DND-41 (cell line): ENCODE measurements at places on chromosomes 1 and 21.

DNA sequence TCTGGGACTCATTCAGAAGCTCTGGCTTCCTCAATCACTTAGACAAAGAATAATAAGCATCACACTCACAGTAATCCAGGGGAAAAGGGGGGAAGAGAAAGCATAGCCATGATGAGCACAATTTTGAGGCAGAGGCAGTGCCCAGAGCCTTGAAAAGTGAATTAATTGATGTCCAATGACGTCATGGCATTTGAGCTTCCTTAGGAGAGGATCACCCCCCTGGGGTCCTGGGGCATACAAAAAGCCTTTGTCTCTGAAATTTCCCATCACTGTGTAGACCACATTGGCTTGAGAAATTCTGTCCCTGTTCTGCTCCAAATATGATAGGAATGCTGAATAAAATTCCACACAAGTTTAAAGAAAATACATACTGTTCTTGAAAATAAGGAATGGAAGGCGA lies 84.3 kb upstream of the COA6 start:
- DNase-seq = no peak

DNA sequence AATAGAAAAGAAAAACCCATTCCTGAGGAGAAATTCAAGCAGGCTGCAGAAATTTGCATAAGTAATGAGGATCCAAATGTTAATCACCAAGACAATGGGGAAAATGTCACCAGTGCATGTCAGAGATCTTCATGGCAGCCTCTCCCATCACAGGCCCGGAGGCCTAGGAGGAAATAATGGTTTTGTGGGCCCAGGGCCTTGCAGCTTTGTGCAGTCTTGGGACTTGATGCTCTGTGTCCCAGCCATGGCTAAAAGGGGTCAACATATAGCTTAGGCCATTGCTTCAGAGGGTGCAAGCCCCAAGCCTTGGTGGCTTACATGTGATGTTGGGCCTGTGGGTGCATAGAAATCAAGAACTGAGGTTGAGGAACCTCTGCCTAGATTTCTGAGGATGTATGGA lies 22.7 kb downstream of the RAB3GAP2 start:
- DNase-seq = no peak

GRCh38 chr1:45522324-45523104 lies 830 bp upstream of the PRDX1 start:
- no peak for DNase-seq

DNA sequence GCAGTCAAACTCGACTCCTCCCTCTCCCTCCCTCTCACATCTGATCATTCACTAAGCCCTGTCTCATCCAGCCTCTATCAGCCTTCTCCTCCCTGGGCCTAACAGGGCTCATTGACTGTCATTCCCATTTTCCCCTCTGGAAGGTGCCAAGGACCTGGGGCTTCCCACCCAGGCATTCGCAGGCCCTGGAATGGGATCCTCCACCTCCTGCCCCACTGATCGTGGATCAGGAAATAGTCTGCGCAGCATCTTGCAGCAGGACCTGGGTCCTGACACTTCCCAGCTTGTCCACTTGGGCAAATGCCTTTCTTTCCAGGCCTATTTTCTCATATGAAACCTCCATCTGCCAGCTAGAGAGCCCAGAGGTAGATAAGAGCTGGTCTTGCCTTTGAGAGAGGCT lies 71.2 kb upstream of the ZC3H12A start:
- no peak for DNase-seq

GRCh38 chr1:241992734-241993133 lies 6.2 kb downstream of the MAP1LC3C start:
- DNase-seq = no peak

DNA sequence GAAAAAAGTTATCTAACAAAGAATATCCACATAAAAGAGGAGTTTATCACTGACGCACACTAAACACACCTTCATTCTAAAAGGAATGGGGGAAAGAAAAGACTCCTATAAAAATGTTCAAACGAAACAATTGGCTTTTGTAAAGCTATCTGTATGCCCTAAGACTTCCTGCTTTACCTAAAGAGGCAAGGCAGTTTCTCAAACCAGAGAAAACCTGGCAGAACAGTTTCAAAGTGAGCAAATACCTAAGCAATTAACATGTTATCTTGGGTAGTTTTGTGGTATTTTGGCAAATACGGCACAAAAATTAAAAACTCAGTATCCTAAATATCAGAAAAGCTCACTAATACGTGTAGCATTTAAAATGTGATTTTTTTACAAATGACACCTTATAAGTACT lies 1.9 kb downstream of the PUM1 start:
- no peak for DNase-seq

DNA sequence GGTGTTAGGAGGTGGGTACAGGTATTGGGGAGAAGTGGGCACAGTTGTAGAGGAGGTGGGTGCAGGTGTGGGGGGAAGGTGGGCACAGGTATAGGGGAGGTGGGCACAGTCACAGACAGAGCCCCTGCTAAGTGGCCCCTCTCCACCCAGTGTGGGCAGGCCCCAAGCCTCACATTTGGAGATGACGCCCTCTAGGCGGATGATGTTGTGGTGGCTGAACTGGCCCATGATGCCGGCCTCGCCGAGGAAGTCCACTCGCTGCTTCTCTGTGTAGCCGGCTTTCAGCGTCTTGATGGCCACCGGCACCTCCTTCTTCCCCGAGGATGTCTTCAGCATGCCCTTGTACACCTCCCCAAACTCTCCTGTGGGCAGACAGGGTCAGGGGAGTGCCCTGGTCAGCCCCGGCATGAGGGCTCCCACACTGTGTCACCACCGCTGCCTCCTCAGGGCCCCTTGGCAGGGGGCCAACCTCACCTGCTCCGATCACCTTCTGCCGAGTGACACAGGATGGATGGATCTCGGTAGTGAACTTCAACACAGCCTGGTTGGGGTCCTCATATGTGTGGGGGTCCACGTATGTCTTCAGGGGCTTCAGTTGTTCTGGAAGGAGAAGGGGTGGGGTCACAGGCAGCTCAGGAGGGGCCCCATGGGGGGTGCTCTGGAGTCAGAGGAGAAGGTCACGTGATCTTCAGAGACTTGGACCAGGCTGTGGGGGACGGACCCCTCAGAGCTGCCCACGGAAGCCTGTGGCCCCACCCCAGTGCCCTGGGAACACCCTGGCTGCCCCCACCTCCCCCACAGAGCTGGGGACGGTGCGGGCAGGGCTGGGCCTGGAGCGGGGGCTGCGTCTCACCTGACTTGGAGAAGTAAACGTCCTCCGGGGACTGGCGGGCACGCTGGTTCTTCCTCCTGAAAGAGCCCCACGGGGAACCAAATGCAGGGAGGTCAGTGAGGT lies 22.6 kb downstream of the EPHA2 start:
- DNase-seq = no peak

GRCh38 chr1:214403431-214403830 lies 122.5 kb downstream of the SMYD2 start:
- no peak for DNase-seq

GRCh38 chr1:184757891-184758290 lies 3.2 kb upstream of the EDEM3 start:
- DNase-seq = no peak

DNA sequence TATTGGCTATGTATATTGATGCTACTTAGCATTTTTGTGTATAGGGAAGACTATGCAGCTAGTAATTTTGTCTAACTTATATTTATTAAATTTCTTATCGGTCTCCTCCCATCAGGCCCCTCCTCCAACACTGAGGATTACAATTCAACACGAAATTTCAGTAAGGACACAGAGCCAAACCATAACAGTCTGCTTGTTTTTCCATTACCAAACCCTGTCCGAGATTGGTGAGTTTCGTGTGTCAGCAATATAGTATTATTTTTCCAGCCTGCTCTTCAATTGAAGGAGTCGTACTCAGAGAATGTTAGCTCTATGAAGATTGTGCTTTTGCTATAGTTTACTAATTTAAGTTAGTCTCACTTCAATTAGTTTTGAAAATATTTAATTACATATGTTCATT lies 1495.3 kb downstream of the MRPL39 start:
- DNase-seq = no peak

DNA sequence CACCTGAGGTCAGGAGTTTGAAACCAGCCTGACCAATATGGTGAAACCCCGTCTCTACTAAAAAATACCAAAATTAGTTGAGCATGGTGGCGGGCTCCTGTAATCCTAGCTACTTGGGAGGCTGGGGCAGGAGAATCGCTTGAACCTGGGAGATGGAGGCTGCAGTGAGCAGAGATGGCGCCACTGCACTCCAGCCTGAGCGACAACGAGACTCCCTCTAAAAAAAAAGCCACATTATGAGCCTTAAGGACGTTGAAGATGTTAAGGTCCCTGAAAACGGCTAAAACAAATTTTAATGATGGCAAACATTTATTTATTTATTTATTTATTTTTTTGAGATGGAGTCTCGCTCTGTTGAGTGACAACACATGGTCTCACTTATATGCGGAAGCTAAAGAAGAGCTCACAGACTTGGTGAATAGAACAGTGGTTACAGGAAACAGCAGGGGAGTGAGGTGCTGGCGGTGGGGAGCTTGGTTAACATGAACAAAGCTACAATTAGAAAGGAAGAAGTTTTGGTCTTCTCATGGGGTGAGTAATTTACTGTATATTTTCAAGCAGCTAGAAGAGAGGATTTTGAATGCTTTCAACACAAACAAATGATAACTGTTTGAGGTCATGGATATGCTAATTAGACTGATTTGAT lies 47.1 kb downstream of the TCP10L start:
- DNase-seq = no peak

GRCh38 chr1:32765570-32766327 lies 51.4 kb downstream of the YARS1 start:
- no peak for DNase-seq

DNA sequence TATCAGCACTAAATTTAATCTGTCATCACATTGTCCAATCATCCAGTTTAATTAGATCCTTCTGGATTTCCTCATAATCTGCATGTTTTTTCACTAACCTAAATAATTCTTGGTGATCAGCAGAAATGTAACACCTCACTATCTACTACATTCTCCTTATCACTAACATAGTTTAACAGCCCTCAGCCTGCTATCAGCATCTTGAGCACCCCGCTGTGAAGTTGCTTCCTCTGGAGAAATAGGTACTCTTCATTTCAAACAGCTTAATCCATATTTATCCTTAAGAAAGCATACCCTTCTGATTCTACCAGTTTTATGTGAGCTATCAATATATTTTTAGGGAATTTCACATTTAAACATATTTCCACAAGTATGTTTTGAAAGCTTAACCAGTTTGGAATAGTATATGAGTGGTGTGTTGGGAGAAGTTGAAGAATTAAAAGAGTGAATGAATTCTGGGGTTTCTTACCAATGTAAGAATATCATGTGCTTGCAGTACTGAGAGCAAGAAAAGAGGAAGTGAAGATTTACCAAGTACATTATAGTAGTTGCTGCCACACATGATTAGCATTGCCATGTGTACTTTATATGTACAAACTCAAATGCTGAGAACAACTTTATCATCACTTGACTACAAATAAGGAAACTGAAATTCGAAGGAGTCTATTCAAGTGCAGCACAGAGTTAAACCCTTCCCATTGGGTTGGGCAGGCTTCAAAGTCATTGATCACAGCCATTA lies 771.1 kb upstream of the ADGRL4 start:
- no peak for DNase-seq

GRCh38 chr1:202658251-202658759 lies 51.9 kb downstream of the SYT2 start:
- DNase-seq = no peak

- no peak for DNase-seq
These were observed 40.6 kb upstream of the DUSP10 start for GRCh38 chr1:221782477-221782876.

- DNase-seq = no peak
These were observed 33.7 kb downstream of the TBX15 start for GRCh38 chr1:118954301-118954905.

DNA sequence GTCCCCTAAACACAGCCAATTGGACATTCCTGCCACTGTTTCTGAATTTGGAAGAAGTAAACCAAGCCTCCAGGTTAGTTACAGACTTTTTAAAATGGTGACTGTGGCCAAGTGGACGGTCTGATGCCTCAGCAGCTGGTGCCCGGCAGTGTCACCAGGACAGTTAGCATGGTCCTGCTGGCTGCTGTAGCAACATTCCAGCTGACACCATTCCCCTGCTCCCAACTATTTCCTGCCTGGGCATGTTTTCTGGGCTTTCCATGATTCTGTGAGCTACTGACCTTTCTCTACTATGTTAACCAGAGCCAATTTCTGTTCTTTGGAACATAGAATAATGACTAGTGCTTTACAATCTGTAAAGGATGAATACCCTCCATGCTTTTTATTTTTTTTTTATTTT lies 95.0 kb downstream of the TLR5 start:
- DNase-seq = no peak

DNA sequence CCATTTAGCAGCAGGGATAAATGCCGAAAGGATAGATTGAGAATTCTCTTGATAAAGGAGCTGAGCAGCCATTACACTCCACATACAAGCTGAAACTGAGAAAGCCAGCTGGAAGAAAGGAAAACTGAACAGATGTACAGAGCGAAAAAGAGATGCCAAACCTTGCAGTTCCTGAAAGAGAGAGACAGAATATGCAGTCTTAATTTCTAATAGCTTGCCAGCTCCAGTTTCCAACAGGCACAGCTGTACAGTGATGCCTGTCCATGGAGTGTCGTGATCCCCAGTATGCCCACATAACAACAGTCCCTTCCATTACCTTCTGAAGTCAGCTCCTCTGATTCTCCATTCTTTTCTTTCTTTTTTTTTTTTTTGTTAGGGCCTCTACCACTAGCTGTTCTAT lies 22.7 kb downstream of the ABL2 start:
- DNase-seq = no peak

DNA sequence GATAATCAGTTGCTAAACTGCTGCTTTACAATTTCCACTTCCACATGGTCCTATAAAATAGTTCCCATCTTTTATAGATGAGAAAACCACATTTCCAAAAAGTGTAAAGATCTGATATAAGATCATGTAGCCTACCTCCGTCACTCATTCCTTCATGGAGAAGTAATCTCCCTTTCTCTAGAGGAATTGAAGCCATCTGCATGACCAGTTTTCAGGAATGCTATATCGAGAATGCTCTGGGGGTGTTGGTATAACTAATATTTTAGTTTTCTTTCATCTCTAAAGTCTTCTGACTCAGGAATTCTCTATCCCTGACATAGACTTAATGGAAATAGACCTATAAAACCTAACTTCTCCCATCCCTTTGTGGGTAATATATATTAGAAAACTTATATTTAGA lies 173.0 kb upstream of the UBE2U start:
- DNase-seq = no peak

DNA sequence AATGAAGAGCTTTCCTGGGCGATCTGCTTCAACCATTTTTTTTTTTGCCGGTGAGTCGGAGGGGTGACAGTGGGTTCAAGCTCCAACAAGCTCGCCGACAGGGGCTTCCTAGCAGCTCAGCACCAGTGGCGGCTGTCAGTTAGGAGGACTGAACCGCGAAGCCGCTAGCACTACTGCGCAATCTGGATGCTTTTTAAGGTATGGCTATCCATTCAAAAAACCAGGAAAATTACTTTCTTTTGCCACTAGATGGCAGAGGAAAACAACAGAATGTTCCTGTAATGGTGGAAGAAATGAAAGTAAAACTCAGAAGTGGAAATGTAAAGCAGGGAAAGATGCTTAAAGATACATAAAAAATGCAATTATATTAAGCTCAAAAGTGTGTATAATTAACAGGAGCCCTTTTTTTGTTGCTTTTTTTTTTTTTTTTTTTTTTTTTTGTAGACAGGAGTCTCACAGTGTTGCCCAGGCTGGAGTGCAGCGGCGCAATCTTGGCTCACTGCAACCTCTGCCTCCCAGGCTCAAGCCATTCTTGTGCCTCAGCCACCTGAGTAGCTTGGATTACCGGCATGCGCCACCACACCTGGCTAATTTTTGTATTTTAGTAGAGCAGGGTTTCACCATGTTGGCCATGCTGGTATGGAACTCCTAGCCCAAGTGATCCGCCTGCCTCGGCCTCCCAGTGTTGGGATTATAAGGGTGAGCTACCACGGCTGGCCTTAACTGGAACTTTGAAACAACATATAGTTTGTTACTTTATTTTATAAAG lies 8.5 kb downstream of the KYAT3 start:
- DNase-seq = peak; percentile 26
